Fibroblast of pulmonary artery (primary cell): ENCODE measurements at places on chromosomes 16 and 17.
A peak's percentile ranks its signal among the peaks of the same experiment; 100 is the strongest.

DNA sequence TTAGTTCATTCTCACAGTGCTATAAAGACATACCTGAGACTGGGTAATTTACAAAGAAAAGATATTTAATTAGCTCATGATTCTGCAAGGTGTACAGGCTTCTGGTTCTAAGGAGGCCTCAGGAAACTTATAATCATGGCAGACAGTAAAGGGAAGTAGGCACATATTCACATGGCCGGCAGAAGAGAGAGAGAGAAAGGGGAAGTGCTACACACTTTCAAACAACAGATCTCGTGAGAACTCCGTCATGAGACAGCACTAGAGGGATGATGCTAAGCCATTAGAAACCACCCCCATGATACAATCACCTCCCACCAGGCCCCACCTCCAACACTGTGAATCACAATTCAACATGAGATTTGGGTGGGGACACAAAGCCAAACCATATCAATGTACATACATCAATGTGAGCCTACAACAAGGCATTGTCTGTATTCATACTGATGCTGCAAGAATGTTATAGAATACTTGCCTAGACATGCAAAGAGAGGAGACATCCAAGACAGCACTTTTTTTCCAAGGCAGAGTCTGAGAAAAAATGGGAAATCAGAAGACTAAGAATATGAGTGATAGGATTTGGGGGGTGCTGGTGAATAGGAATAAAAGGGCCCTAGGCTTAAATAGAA, 114.8 kb upstream of the XYLT1 start:
- no peak for DNase-seq

DNA sequence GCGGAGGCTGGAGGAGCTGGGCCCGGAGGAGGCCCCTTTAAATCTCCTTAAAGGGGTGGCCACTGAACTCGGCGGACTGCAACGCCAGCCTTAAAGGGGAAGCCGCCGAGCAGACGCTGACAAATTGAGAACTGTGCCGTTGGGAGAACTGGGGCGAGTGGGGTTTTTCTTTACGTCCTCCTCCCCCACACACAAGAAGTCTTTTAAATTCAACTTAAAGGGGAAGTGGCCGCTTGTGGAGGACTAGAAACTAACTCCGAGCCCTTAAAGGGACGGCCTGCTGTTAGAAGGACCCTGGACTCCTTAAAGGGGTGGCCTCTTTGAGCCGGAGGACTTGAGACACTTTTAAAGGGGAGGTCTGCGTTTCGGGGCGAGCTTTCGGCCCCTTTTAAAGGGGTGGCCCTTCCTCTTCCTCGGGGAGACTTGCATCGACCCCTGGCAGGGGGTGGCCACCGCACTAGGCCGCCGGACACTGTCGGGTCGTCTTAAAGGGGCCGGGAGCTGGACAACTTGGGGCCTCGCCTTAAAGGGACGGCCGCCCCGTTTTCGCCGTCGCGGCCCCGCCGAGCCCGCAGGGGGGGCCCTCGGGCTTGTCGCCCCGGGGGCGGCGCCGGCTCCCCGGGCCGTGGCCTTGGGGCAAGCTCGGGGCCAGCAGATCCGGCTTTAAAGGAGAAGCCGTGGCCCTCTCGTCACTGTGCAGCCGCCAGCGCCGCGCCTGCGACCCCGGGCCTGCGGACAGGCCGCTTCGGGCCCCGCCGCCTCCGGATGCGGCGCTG, 688 bp downstream of the FBRS start:
- DNase-seq = peak; percentile 98

- DNase-seq = no peak
Observed at GRCh38 chr16:85627089-85627488, 14.0 kb downstream of the GSE1 start.

DNA sequence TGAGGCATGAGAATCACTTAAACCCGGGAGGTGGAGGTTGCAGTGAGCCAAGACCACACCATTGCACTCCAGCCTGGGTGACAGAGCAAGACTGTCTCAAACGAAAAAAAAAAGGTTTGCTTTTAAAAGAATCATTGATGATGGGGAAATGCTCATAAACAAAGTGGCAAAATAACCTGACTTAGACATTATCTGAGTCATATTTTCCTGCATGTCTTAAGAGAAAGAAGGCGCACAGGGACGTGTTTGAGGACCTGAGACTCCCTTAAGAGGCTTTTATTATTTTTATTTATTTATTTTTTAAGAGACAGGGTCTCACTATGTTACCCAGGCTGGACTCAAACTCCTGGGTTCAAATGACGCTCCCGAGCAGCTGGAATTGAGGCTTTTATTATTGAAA, 5.7 kb upstream of the PRPSAP1 start:
- no peak for DNase-seq

- no peak for DNase-seq
Observed at GRCh38 chr17:42414704-42415409, 8.2 kb downstream of the CAVIN1 start.

GRCh38 chr16:54177052-54177861, 109.3 kb downstream of the IRX3 start:
- no peak for DNase-seq
